ENCODE measurements at places on chromosomes 5 and 9.
A peak's percentile ranks its signal among the peaks of the same experiment; 100 is the strongest.

- no peak for DNase-seq
Measured at GRCh38 chr9:113568571-113569321, 105.2 kb downstream of the RGS3 start.

DNA sequence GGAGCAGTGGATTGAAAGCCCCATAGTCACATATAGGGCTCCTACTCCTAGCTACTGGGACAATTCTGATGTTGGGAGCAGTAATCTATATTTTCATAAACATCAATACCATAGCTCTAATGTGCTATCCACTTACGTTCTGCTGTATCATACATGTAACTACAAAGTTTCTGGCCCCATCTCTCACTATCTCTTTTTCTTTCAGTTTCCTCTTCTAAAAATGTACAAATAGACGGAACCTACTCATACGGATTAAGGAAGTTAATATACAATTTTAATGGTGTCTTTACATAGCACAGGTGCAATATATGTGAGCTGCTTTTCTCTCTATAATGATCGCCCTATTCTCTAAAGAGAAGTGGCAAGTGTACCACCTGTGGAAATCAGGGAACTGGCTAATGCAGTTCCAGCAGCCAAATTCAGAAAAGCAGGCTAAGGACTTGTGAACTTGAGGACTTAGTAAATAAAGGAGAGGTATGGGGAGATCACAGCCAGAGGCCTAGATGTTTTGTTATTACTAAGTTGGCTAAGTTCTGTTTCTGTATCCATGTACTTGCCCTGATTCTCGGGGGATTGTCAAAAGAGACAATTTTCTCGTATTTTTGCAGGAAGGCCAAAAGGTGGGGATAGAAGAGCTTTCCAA is 1021.9 kb downstream of the CDH12 start:
- no peak for DNase-seq

- DNase-seq = no peak
Measured at GRCh38 chr5:107129051-107129450, 541.7 kb downstream of the EFNA5 start.

DNA sequence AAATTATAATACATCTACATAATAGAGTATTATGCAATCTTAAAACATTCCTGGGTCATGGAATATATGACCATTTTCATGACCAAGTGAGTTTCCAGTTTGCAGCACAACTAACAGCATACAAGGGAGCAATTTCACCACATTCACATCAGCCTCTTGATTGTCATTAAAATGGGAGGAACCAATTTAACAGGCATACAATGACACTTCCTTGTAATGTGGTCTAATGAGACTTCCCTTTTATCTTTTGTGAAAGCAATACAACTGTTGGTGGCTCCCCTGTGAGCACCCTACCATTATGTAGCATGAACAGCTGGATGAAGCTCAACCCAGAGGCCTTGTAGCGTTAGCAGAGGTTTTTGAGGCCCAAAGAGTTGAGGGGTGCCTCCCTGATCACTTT is 13.6 kb upstream of the TMOD1 start:
- DNase-seq = no peak

GRCh38 chr5:59260973-59261372 is 632.6 kb downstream of the PDE4D start:
- no peak for DNase-seq

GRCh38 chr5:56610093-56610698 is 205.2 kb upstream of the MAP3K1 start:
- peak; percentile 53 for DNase-seq

GRCh38 chr9:93510041-93510440 is 56.7 kb upstream of the FAM120AOS start:
- DNase-seq = no peak

- no peak for DNase-seq
Measured at GRCh38 chr9:26880262-26880661, 12.3 kb downstream of the CAAP1 start.

- DNase-seq = peak; percentile 76
Measured at GRCh38 chr5:76641514-76642120, 18.4 kb upstream of the F2RL2 start.

DNA sequence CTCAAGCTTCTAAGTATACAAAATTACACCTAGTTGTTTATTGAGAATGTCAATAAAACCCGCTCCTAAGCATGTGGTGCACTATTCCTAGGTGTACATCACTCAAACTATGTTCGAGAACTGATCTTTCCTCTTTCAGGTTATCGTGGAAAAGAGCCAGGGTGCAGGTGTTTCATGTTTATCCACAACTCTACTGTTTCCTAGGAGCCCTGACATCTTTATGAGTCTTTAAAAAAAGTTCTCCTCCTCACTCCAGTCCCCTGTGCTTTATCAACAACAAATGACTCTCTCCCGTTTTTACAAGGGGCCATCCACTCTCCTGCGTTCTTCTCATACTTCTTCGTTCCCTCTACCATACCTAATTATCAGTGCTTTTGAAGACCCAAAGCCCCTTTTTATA is 78.8 kb upstream of the NFIL3 start:
- no peak for DNase-seq

GRCh38 chr5:139140591-139141071 is 57.5 kb downstream of the SIL1 start:
- no peak for DNase-seq

DNA sequence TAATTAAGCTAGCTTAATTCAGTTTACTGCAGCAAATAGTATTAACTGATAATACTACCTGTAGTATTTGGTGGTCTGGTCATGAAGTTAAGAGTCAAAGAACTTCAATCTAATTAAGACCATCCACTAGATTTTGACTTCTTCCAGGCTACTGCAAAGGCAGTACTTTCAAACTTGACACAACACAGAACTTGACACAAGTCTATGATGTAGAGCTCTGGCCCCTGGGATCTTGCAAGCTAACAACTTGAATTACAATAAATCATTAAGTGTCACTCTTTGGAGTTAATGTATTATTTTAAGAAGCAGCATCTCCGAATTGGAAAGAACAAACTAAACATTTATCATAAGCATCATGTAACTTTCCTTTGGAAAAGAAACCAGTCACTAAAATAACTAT is 40.9 kb downstream of the UIMC1 start:
- no peak for DNase-seq

DNA sequence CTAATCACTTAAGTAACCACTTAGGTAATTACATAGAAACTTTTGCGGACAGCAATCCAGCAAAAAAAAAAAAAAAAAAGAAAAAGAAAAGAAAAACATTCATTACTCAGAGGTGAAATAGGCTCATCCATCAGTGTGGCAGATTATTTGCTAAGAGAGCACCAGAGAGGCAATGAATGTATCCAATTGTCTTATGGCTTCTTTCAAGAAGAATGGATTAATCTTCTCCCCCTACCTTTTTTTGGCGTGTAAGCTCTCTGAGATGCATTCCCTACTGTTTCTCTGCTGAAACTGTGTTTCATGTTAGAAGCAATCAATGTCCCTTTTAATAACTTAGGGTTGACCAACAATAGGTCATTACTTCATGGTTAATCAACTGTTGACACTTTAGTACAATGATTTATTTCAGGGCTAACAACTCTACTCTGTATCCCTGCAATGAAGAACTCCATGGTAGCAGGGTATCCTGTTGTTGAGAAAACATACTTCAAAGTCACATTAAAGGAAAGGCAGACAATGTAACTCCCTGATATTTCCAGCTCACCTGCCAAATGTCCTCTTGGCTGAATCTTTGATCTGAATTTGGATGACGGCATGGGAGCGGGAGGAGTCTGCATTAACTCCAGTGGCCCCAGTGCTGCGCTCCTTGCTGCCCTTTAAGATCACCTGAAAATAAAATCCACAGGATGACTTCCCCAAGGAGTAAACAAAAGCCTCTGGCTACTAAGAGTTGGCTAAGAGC is 57.6 kb downstream of the KIF24 start:
- no peak for DNase-seq

- DNase-seq = no peak
Measured at GRCh38 chr9:75775166-75775565, 115.3 kb upstream of the PCSK5 start.

DNA sequence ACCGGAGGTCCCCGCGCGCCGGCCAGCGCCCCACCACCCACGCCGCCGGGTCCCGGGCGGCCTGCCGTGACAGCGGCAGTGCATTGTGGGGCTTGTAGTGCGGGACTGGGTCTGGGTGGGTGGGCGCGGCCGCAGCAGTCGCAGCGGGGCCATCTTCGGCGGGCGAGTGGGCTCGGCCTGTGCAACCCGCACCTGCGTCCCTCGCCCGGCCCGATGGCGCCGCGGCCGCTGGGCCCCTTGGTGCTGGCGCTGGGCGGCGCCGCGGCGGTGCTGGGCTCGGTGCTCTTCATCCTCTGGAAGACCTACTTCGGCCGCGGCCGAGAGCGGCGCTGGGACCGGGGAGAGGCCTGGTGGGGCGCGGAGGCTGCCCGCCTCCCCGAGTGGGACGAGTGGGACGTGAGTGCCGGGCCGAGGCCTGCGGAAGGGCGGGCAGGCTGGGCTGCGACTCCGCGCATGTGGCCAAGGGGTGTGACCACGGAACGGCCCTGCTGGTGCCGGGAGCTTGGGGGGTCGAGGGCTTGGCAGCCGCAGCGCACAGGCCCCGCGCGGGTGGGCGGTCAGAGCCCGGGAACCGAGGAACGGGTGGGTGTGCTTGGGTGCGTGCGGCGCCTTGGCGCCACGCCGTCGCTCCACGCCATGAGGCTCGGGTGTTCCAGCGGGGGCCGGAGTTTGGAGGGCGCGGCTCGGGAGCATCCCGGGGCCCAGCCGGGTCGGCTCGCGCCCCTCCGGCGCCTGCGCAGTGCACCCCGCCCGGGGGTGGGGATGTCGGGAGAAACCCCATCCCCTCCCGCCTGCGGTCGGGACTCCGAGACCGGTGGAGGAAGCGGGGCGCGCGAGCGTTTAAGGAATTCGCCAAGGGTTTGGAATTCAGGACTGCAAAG is at the start of gene ARL10:
Gene ARL10 (plus strand): TSS at position 137 of the 881 bp plus-strand sequence. CDS start 77 bp downstream, at position 214.
- DNase-seq = peak; percentile 22

- no peak for DNase-seq
Measured at GRCh38 chr9:127580879-127581475, 31.1 kb upstream of the STXBP1 start.

GRCh38 chr9:114539701-114540380 is 34.6 kb upstream of the WHRN start:
- no peak for DNase-seq

GRCh38 chr5:67588389-67588788 is 391.8 kb upstream of the CD180 start:
- no peak for DNase-seq

DNA sequence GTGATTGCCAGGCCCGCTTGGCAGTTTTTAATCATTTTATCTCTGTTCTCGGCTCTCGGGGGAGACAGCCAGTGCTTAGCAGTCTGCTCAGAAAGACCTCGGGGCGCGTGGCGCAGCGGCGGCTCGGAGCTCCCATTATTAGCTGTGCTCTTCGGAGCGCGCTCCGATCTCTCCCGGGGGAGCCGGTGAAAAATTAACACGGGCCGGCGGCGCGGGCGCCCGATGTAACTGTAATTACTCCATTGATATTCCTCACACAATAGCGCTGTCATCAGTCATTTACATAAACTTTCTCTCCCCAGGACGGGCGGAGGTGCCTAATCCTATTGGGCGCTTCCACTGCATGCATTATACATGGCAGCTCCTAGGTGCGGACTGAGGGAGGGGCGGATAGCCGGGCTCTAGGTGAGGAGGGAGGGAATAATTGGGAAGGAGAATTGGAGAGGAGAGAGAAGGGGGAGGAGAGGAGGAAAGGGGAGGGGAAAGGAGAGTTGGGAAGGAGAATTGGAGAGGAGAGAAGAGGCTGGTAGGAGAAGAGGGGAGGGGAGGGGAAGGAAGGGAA is 24.9 kb downstream of the LMX1B start:
- DNase-seq = peak; percentile 66

GRCh38 chr9:133233681-133234432 is 24.8 kb upstream of the OBP2B start:
- DNase-seq = no peak

- no peak for DNase-seq
Measured at GRCh38 chr5:588406-588995, 23.6 kb upstream of the CEP72 start.

GRCh38 chr5:172594431-172594830 is 46.6 kb upstream of the NEURL1B start:
- no peak for DNase-seq

DNA sequence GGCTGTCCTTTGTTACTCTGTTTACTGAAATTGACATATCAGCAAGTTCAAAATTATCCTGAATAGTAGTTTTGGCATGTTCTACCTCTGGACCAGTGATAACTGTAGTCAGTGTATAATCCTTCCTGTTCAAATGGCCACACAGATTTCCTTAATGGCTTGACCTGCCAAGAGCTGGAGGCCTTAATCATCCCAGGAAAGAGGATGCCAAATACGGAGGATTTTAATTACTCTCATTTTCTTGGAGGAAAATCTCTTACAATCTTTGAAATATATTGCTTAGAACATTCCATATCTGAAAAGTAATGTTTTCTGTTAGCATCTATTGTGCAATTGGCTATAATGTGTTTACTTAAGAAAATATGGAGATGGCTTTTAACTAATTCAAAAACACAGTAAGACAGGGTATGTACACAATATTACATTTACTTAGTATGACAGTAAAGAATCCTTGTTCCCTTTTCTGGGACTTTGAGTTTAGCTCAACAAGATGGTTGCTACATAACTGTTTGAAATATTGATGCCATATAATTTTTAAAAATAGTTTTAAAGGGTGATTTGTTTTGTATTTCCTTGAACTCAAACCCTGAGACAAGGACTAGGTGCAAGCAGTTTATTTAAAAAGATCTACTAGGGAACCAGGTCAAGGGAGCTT is 68.9 kb upstream of the SELENOP start:
- no peak for DNase-seq

- no peak for DNase-seq
Measured at GRCh38 chr9:131669269-131670157, 70.4 kb downstream of the RAPGEF1 start.

DNA sequence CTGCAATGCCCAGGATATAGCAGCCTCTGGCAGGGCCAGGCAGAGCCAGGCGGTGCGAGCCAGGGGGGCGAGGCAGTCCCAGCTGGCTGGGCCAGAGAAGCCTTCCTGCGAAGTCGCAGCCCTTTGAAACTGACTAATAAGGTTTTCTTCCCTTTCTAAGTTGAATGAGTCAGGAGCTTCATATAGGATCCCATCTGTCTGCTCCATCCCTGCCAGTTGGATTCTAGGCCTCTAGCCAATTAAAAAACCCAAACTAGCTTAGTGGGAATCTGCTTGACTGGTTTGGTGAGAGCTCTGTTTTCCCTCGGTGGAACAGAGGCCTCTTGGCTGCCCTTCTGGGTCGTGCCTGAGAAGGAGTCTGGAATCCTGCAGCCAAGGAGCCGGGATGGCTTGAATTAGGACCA is 70.1 kb upstream of the RAPGEF1 start:
- no peak for DNase-seq

DNA sequence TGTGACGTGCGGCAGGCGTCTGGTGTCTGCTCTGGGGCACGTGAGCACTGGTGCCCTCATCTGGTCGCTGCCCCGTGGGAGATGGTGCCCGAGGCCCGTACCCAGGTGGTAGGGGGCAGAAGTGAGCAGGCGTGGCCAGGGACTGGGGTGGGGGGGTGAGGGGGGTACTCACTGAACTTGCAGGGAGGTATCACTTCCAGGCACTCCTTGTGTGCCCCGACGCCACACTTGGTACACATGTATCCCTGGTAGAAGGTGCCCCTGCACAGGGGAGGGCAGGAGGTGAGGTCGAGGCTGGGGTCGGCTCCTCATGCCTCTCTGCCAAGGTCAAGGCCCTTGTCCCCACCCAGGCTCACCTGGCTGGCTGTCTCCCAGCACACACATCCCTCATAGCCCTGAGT is 45.2 kb upstream of the SARDH start:
- no peak for DNase-seq

- DNase-seq = peak; percentile 20
Measured at GRCh38 chr5:8340261-8340660, 471.3 kb downstream of the MTRR start.

- peak; percentile 29 for DNase-seq
Measured at GRCh38 chr5:124239572-124239971, 506.9 kb downstream of the ZNF608 start.
